D721Med (cell line): ENCODE measurements at places on chromosomes 2 and 18.

DNA sequence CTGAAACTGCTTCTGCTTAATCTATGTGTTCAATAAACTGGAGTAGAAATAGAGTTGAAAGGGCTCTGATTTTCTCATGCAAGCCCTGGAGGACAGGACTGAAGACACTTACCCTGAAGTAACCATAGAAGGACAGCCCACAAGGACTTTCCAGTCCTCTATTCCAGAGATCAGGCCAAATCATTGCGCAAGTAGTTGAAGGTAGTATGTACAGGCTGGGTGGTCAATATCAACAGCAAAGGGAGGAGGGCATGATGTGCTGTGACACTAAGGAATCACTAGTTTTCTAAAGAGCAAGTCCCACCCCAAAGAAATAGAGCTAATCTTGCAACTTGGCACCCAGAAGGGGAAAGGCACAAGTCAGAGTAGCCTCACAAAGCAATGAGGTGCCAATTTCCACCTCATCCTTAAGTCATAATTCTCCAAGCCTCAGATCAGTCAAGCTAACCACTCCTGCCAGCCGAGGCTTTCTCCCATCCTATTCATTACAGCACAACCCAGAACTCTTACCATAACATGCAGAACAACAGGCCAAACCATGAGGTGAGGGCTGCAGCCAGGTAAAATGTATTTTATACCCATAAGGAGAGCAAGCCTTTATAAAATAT, 533.5 kb downstream of the TNS1 start:
- no peak for DNase-seq

GRCh38 chr2:47798631-47799030, 15.7 kb downstream of the MSH6 start:
- DNase-seq, result no peak

GRCh38 chr2:222919841-222920526, 59.1 kb downstream of the ACSL3 start:
- DNase-seq, result no peak

DNA sequence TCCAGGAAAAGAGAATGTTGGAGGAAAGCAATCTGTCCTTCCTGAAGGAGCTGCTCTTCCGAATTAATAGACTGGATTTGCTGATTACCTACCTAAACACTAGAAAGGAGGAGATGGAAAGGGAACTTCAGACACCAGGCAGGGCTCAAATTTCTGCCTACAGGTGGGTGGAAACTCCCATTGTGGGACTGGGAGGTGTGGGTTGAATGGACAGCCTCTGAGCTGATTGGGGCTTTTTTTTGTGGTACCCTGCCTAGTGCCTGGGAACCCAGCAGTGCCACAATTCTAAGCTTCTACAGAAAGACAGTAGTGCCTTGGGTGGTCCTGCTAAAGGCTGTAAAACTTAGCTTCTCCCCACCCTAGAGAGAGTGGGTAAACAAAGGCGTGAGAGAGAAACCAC, 6.3 kb downstream of the CASP8 start:
- DNase-seq, result no peak
